ENCODE measurements at places on chromosomes 5 and 9. TPM values are rescaled to one million over a fixed set of nuclear protein-coding genes. Genes with fewer than 3 reads are reported as not detected.

Gene CMYA5
- 2.0 TPM for total RNA-seq

Gene NUP155
- total RNA-seq = 18.0 TPM

Gene LCN10
- 2.5 TPM for total RNA-seq

Gene FOXD4L5
- total RNA-seq = 0.38 TPM

Gene GFM2
- total RNA-seq = 19.8 TPM

Gene PLAC8L1
- total RNA-seq = not detected

Gene CNTLN
- 9.2 TPM for total RNA-seq

Gene SPATA6L
- total RNA-seq = 16.3 TPM

Gene SLC46A2
- 13.7 TPM for total RNA-seq

Gene OR13D1
- total RNA-seq = not detected

Gene MLANA
- not detected for total RNA-seq

Gene CCNJL
- 15.5 TPM for total RNA-seq

Gene PCDHGB1
- total RNA-seq = 1.8 TPM

Gene FGF18
- 2.0 TPM for total RNA-seq

Gene NOTCH1
- total RNA-seq = 91.4 TPM

Gene SOX30
- total RNA-seq = not detected

Gene IL13
- total RNA-seq = not detected

Gene TPPP
- total RNA-seq = 16.2 TPM

Gene NR3C1
- 110 TPM for total RNA-seq

Gene SPINK1
- total RNA-seq = not detected

Gene PRSS3
- total RNA-seq = 0.65 TPM

Gene ADAM19
- total RNA-seq = 12.0 TPM

Gene SRD5A1
- total RNA-seq = 8.3 TPM

Gene RARS1
- total RNA-seq = 55.2 TPM

Gene SLC45A2
- total RNA-seq = not detected

Gene STING1
- total RNA-seq = 120 TPM

Gene FBXL7
- total RNA-seq = 8.0 TPM

Gene MARCOL
- not detected for total RNA-seq

Gene BTNL9
- 125 TPM for total RNA-seq

Gene TAF11L5
- total RNA-seq = not detected

Gene OR1Q1
- total RNA-seq = not detected

Gene SLC27A6
- total RNA-seq = 0.15 TPM

Gene AFAP1L1
- total RNA-seq = 26.6 TPM

Gene PCDHGB5
- total RNA-seq = 9.1 TPM

Gene SLCO6A1
- not detected for total RNA-seq

Gene ORM2
- 3.1 TPM for total RNA-seq

Gene NAIP
- 43.9 TPM for total RNA-seq

Gene IQGAP2
- total RNA-seq = 42.0 TPM

Gene PARP8
- 54.6 TPM for total RNA-seq

Gene LCN2
- 83.4 TPM for total RNA-seq

Gene HNRNPK
- 390 TPM for total RNA-seq

Gene OTULINL
- 79.3 TPM for total RNA-seq

Gene FTMT
- total RNA-seq = not detected

Gene UNC5A
- 0.21 TPM for total RNA-seq

Gene SAXO1
- 0.15 TPM for total RNA-seq

Gene CCL27
- not detected for total RNA-seq

Gene FOXD1
- total RNA-seq = 0.74 TPM

Gene STPG3
- 0.38 TPM for total RNA-seq

Gene EGFLAM
- total RNA-seq = 2.4 TPM

Gene C5orf46
- total RNA-seq = not detected

Gene PIP5KL1
- 11.5 TPM for total RNA-seq

Gene C9orf153
- 0.95 TPM for total RNA-seq
